GF-D8 (cell line): ENCODE measurements at places on chromosomes 1 and 21.

GRCh38 chr21:21366277-21366676 lies 368.1 kb downstream of the NCAM2 start:
- no peak for DNase-seq

- DNase-seq, result no peak
These were observed 171.4 kb downstream of the PDE4B start for GRCh38 chr1:65964123-65964522.

GRCh38 chr1:201610858-201611257 lies 71.9 kb downstream of the NAV1 start:
- DNase-seq, result no peak

GRCh38 chr1:243440406-243440805 lies 184.6 kb downstream of the SDCCAG8 start:
- DNase-seq, result no peak

- DNase-seq, result no peak
These were observed 44.6 kb downstream of the COQ8A start for GRCh38 chr1:226984521-226985238.

DNA sequence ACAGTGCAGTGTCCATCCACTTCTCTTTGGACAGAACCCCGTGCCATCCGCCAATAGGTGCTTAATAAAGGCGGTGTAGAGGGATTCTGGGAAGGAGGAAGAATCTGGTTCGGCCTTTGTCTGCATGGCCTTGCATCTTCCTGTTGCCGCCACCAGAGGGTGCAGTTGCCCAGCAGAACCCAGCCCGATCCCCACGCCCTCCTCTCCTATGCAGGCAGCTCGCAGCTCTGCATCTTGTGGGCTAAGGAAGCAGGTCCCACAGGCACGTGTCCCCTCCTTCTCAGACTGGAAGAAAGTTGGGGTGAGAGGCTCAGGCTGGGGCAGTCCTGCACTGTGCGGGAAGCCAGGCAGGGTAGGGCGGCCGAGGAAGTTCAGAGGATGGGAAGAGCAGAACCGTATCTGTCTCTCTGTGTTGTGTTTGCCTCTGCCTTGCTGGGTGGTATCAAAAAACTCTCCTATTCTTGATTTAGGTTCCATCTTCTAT lies 20.8 kb downstream of the NAV1 start:
- DNase-seq, result peak; percentile 32
